ENCODE measurements at places on chromosomes 3 and 15.

GRCh38 chr3:30199096-30199759, 407.2 kb upstream of the TGFBR2 start:
- DNase-seq = peak; percentile 72

DNA sequence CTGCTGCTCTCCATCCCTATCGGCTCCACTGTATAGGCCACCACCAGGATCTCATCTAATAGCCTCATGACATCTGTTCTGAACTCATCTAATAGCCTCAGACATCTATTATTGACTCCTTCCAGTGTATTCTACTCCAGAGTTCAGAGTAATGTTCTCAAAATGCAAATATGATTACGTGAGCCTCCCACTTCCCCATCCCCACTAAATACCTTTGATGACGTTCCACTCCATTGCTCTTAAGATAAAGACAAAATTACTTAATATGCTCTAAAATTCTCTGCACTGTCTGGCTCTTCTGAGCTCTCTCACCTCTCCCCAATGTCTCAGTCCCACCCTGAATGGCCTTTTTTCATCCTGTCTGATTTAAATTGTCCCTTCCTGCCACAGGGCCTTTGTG, 94.7 kb downstream of the SAMMSON start:
- DNase-seq = peak; percentile 4

DNA sequence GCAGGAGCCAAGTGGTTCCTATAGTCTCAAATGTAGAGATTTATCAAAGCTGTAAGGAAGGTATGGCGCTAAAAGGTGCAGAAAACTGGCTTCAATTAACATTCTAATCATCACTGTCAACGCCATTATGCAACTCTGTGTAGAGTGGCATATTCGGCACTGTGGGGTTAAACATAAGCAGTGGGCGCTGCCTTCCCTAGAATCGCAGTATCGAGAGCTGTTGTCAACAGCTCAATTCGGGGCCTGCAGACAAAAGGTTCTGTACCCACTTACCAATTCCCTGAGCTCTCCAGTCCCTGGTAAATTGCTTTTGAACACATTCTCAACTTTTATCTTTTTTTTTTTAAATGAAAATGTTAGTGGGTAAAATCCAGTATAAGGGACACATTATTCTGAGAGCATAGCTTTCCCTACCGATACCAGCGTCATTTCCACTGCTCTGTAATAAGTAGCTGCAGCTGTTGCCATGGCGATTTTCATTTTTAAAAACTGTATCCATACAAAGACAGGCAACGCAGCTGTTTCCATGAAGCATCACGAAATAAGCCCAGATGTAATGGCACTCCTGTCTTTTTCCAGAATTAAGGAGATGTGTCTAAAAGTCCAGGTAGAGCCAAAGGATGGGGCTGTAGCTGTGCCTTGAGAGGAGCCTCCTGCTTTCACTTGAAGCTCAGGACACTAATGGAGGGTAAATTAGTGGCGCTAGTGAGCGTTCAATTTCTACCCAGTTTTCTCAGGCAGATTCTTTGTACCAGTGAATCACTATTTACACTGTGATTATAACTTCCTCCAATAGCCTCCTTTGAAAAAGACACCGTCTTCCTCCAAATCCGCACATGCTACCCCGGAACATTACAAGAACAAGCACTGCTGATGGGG, 250.3 kb downstream of the SLC9A9 start:
- DNase-seq = no peak

GRCh38 chr15:83516935-83517334, 69.8 kb downstream of the SH3GL3 start:
- no peak for DNase-seq

DNA sequence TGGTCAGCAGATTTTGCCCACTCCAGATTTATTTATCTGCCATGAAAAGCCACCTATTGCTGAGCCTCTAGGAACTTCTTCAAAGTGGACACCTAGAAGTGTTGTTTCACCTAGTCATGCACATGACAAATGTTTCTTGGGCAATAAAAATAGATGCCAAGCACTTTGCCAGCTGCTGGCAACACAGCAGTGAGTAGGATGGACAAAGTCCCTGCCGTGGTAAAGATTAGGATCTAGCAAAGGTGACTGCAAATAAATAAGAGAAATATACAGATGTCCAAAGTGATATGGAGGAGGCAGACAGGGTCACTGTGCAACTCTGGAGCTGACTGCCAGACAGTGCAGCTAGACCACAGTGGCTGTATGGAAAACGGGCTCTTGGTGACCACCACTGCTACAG, 137.9 kb downstream of the SUCLG2 start:
- DNase-seq = no peak

DNA sequence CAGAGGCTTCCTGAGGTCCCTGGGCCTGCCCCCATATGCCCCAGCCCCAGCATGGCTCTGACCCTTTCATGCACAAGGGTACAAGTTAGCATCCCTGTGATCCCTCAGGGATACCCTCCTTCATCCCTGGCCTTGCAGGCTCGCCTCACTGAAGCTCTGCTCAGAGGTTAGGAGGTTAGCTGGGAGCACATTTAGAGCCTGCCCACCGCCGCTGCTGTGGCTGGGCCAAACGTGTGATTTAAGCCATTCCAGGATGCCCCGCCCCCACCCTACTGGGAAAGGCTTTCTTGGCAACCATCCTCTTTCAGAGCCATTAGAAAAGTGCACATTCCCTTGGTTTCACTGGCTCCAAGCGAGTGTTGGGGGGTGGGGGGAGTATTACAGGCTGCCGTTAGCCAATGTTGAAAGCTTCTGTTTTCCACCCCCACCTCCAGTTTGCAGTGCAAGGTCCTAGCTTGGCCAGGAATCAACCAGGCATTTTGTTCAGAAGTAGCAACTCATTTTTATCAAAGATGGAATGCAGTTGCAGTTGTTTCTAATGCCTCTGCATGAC, 6.3 kb upstream of the HES1 start:
- DNase-seq = no peak

DNA sequence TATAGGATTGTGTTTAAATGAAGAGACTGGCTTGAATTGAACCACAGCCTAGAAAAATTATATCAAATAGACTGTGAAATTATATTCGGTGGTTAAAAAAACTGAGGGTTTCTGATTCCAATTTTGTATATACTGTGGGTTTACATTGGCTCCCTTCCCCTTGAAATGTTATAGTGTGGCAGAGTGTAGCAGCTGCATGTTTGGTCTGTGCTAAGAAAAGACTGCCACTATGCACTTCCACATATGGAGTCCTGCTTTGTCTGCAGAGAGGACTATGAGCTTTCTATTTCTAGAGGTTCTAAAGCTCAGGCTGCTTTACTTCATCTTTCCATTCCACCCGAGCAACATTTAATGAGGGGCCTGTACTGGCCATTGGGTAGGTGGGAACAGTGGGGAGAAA, 112.3 kb downstream of the P3H2 start:
- no peak for DNase-seq

DNA sequence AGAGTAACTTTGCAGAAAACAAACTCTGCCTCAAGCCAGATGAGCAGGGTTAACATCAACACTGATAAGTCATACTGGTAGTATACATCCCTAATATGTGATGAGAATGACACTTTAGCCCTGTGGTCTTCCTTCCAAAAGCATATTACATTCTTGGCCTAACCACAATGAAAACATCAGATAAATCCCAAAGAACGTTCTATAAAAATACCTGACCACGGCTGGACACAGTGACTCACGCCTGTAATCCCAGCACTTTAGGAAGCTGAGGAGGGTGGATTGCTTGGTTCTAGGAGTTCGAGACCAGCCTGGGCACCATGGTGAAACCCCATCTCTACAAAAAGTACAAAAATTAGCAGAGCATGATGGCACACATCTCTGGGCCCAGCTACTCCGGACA, 4.7 kb downstream of the TMCC1 start:
- no peak for DNase-seq

DNA sequence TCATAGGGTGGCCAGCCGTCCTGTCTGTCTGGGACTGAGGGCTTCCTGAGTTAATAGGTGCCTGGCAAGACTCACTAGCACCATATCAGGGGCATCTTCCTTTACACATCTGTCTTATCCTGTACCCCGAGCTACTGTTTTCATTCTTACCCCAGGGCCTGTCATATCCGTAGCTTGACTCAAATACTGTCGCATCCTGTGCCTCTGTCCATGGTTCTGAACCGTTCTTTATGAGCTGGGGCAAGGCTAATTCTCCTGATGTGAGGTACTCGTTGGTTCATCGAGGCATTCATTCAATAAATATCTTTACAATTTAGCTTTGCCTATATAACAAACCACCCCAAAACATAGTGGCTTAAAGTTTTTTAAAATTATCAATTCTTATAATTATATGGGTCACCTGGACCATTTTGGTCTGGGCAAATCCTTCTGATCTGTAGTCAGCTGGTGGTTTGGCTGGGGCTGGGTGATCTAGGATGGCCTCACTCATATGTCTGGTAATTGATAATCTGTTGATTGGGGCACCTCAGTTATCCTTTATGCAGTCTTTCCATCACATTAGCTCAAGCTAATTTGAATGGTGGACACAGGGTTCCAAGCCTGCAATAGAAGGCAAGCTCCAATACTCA, 121.2 kb downstream of the TLE3 start:
- peak; percentile 71 for DNase-seq

- no peak for DNase-seq
These were observed 10.0 kb downstream of the CMTM7 start for GRCh38 chr3:32401556-32402081.

DNA sequence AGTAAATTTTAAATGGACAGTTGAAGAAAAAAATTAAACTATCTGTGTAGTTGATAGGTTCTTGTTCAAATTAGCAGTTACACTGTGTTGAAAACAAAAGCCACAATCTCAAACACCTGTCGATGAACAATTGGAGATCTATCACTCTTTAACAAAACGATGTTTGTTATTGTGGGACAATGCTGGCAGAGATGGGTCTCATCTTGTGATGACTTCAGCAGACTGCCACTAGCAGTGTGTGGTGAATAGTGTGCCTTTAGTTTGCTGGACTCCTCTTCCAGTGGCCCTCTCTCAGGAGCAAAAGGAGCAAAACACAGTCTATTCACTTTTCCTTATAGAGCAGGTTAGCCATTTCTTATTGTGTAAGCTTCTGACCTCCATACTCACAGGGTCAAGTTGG, 14.7 kb upstream of the TRIM59 start:
- DNase-seq = no peak

DNA sequence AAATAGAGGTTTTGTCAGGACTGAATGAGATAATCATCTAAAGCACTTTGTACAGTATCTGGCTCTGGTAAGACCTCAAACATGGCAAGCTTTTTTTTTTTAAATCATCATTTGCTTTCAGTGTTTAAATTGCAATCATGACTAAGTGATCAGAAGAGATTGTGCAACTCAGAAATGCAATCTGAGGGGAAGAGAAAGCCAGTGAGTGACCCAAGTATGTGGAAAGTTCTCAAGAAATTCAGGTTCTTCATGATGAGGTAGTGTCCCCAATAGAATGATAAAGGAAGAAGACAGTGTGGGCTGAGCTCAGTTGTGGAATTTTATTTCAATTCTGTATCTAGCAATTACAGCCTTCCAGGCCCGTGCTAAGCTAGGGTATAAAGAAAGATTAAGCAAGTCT, 132.2 kb upstream of the TBC1D5 start:
- DNase-seq = no peak

- no peak for DNase-seq
These were observed 118.3 kb upstream of the TUSC7 start for GRCh38 chr3:116591236-116591635.

- DNase-seq = no peak
These were observed 3.8 kb downstream of the PKM start for GRCh38 chr15:72227192-72227586.

- no peak for DNase-seq
These were observed 861.4 kb upstream of the NECTIN3 start for GRCh38 chr3:110210086-110210660.

- DNase-seq = no peak
These were observed 13.8 kb downstream of the CLDN18 start for GRCh38 chr3:138023754-138024153.

GRCh38 chr15:59237924-59238331, 31.3 kb downstream of the LDHAL6B start:
- no peak for DNase-seq

DNA sequence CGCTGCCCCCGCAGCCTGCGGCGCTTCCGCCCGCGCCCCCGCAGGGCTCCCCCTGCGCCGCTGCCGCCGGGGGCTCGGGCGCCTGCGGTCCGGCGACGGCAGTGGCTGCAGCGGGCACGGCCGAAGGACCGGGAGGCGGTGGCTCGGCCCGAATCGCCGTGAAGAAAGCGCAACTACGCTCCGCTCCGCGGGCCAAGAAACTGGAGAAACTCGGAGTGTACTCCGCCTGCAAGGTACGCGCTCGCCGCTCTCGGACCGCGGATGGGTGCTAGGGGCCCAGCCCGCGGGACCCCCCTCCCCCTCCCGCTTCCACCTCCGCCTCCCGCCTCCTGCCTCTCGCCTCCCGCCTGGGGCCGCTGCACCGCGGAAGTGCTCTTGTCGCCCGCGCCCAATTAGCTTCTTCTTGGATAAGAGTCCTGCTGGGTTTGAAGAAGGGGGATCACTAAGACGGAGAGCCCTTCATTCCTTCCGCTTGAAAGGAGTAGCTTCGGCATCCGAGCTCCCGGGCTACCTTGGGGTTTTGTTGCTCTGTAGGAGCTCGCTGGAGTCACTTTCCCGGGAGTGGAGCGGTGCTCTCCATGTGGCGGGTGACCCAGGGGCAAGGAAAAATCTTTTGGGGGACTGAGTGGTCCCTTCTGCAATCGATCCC, 426 bp downstream of the KAT2B start:
- DNase-seq = peak; percentile 83

- no peak for DNase-seq
These were observed 139.1 kb upstream of the RAD18 start for GRCh38 chr3:9102240-9102981.

GRCh38 chr3:177179281-177180067, 17.8 kb downstream of the TBL1XR1 start:
- peak; percentile 28 for DNase-seq

GRCh38 chr3:31232055-31233025, 300.4 kb upstream of the STT3B start:
- DNase-seq = no peak

- DNase-seq = no peak
These were observed 319.9 kb upstream of the ICE2 start for GRCh38 chr15:60798821-60799220.

- DNase-seq = peak; percentile 43
These were observed 110.3 kb upstream of the ETV5 start for GRCh38 chr3:186219211-186219638.

- no peak for DNase-seq
These were observed at the start of the genes CHDH and IL17RB for GRCh38 chr3:53846134-53846850. Gene CHDH, minus strand, starts transcription at chr3:53846419. Its CDS starts 22,411 bp downstream, at chr3:53824008. Gene IL17RB, plus strand, starts transcription at chr3:53846568. Its CDS starts 21 bp downstream, at chr3:53846589.

DNA sequence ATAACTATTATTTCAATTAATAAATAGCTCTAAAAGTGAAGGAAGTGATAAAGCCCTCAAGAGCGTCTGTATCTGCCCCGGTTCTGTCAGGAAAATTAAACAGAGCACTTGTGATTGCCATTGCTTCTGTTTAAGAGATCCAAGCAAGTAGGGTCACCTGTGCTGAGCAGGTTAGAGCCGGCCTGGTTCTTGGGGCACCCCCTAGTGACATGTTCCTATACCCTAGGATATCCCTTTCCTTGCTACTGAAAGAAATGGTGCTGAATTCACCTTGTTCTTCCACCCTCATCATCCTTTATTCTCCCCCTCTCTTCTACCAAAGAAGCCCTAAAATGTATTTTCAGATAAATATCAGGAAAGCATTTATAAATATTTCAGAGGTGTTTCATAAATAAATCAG, 323.5 kb downstream of the RORA start:
- DNase-seq = no peak

Data from NAMALWA (cell line).